ENCODE measurements at places on chromosomes 2 and 18.

DNA sequence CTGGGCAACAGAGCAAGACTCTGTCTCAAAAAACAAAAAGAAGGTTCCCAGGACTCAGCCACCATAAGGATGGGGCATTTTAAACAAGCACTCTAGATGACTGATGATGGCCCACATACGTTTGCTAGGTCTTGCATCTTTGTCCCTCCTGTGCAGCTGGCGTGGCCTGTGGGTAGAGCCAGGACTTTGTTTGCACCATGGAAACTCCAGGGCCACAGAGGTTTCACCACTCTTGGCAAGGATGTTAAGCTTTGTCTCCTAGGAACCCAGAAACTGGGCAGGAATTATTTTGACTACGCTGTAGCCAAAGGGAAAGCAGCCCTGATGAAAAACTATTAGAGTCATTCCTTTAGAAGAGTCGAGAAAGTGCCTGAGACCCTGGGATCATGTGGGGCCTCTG lies 75.3 kb upstream of the STPG4 start:
- no peak for DNase-seq

DNA sequence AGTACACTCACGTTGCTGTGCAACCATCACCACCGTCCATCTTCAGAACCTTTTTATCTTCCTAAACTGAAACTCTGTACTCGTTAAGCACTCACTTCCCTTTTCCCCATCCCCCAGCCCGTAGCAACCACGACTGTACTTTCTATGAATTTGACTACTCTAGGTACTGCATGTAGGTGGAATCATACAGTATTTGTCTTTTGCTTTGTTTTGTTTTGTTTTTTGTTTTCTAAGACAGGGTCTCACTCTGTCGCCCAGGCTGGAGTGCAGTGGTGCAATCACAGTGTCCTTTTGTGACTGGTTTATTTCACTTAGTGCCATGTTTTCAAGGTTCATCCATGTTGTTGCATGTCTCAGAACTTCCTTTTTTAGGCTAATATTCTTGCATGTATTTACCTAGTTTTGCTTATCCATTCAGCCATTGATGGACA lies 7.0 kb upstream of the TYMS start:
- DNase-seq: no peak

GRCh38 chr2:143764261-143764660 lies 635.0 kb downstream of the ARHGAP15 start:
- DNase-seq: no peak

- DNase-seq: no peak
These were observed 308.3 kb downstream of the TSN start for GRCh38 chr2:122063716-122064115.

- no peak for DNase-seq
These were observed 74.8 kb downstream of the RBMS1 start for GRCh38 chr2:160418853-160419252.

- no peak for DNase-seq
These were observed 125.6 kb upstream of the PKDCC start for GRCh38 chr2:41922177-41922576.

All from bone marrow (tissue), 2 donors.